Activated CD4-positive, CD25-positive, alpha-beta regulatory T cell (primary cell): ENCODE measurements at places on chromosomes 7 and 10.

DNA sequence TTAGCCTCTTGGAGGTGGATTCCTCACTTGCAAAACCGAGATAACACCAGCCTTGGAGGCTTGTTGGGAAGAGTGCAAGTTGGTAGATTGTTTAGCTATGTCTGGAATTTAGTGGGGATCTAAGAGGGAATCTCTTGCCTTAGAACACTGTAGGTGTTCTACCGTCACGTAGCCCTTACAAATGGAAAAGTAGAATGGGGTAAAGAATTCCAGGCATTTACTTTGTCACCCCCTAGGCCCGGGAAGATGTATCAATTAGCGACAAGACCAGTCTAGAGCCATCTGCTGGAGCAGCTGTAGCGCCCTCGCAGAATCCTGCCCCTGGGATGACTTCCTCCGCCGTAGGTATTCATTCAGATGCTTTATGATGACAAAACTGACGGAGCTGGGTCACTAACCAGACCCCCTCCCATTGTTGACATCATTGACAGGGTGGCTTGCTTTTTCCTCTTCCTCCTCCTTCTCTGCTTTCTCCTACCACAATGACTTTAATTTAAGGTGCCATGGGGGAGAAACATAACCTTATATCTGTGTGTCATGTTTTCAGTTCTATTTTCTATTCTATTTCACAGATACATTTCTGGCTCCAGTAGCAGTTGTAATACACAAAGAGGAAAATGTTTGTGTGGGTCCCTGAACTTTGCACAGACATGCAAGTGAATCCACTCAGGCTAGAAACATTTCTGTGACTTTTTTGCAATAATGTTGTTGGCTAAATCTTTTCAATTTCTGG is 262.6 kb upstream of the LYZL1 start:
- no peak for DNase-seq

GRCh38 chr10:120424198-120424464 is 32.9 kb upstream of the PLPP4 start:
- no peak for DNase-seq

GRCh38 chr7:51376420-51377092 is 59.9 kb upstream of the COBL start:
- DNase-seq, result no peak

- DNase-seq, result no peak
Observed at GRCh38 chr7:71937840-71938371, 474.2 kb downstream of the CALN1 start.

GRCh38 chr10:84177541-84178141 is 4.0 kb downstream of the GPR15LG start:
- no peak for DNase-seq

DNA sequence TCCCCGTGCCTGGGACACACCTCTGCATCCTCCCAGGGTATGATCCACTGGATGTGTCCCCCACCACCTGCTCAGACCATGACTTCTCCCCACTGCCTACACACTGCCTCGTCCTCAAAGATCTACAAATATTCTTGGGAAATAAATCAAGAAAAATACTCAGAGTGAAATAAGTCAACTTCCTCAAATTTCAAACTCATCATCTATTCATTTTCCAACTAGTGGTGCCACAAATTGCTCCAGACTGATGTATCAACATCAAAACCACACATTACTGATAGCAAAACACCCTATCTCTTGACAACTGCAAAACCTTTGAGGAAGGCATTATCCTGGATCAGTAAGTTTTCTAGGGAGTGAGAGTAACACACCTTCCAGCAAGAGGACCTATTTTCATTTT is 87.7 kb downstream of the GRB10 start:
- DNase-seq, result no peak

DNA sequence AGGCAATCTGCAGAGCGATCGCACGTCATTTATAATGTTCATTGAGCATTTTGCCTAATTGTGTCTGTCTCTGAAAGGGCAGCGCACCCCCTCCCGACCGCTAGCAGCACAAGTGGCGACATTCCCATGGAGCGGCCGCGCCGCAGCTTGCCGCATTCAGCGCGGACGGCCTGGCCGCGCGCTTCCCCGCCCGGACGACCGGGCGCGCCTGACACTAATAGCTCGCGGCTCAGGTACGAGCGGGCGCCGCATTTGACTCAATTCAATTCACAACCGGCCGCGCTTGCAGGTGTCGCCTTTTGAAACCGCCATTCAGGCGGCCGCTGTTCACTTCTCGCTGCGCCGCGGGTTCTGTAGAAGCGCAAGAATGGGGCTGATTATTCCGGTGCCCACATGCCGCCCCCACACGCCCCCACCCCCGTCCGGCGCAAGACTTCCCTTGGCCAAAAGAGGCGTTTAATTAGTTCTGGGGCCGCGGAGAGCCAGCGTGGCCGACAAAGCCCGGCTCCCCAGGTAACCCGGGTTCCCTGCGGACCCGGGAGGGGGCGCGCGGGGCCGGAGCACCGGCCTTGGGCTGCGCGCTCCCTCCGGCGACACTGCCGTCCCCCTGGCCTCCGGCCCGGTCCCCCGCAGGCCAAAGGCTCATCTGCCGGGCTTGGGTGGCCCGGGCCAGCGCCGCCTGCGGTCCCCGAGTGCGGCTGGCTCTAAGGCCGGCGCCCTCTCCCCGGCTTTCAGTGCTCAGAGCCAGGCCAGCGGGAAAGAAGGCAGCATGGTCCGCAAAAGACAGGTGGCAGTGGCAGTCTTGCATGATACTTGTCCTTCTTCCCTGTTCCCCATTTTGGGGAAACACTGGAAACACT is 18.7 kb upstream of the PTF1A start:
- no peak for DNase-seq

- no peak for DNase-seq
Observed at GRCh38 chr7:105256761-105257231, 131.9 kb downstream of the SRPK2 start.

DNA sequence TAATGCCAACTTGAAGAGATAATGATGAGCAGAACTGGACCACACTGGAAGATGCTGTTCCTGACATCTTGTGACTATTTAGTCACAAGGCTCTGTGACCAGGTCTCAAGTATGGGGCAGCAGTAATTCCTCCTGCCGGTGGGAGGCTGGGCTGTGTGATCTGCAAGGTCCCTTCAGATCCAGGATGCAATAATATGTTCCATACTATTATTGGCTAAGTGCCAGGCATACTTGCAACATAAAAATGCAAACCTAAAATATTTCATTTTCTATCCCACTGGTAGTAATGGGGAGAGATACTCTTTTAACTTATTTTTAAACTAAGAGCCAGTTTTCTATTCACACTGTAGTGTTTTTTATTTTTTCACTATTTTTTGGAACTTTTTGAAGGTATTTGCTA is 171.5 kb downstream of the CYP26A1 start:
- no peak for DNase-seq

DNA sequence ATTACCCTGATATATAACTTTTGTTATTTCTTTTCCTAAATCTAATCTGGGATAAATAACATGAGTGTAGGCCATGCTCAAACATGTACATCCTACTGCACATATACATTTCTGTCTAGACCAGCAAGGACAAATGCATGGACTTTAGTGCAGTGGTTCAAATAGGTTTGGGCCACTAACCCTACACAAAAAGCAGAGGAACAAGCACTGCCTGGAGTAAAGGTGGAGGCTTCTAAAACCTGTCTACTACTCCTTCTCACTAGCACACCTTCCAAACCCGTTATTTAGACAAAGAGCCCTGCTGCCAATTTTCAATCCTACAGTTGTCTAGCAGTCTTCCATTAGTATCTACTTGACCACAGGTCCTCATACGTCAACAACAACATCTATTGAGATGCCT is 34.8 kb downstream of the SGCE start:
- DNase-seq, result no peak

- no peak for DNase-seq
Observed at GRCh38 chr10:23914641-23915040, 294.3 kb upstream of the KIAA1217 start.

DNA sequence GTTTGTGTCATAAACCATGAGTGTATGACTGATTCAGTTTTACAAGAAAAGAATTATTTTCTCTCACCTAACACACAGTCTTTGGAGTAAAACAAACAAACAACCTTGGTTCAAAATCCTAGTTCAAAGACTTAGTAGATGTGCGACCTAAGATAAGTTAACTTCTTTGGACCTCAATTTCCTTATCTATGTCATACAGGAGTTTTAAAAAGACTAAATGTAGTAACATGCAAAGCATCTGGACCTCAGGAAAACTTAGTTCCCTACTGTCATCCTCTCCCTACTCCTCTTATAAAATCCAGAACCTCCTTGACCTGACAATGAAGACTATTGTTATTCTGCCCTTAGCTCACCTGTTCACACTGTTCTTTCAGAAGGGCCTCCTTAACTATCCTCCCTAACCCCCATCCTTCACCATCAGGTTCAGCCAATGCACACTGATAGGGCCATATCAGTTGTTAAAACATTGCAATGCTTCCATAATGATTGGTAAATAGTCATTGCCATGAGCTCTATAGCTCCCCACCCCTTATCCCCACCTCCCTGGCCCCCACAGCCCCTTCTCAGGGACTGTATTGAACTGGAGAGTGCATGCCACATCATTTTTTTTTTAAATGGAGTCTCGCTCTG is 28.8 kb upstream of the CCNJ start:
- DNase-seq, result no peak

- no peak for DNase-seq
Observed at GRCh38 chr7:93972029-93972725, 32.0 kb downstream of the BET1 start.

GRCh38 chr10:89301232-89301631 is 614 bp upstream of the IFIT2 start:
- no peak for DNase-seq

DNA sequence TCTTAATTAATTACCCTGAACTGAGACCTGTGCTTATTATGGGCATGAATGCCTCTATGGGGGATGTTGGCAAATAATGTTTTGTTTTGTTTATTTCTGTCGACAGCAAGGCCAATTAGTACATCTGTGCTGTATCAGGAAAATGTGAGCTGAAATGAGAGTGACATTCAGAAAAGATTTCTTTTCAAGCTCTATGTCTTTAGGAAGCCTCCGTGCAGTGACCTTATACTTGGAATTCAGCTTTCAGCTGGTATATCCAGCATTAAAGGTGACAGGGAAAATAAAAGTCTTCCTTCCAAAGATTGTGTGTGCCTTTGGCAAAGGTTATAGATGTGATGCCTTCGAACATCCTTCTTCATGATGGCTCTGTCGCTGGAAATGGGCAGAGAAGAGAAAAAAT is 1061.1 kb downstream of the SORCS3 start:
- no peak for DNase-seq

- DNase-seq, result no peak
Observed at GRCh38 chr7:117047496-117047895, 94.2 kb downstream of the ST7 start.

DNA sequence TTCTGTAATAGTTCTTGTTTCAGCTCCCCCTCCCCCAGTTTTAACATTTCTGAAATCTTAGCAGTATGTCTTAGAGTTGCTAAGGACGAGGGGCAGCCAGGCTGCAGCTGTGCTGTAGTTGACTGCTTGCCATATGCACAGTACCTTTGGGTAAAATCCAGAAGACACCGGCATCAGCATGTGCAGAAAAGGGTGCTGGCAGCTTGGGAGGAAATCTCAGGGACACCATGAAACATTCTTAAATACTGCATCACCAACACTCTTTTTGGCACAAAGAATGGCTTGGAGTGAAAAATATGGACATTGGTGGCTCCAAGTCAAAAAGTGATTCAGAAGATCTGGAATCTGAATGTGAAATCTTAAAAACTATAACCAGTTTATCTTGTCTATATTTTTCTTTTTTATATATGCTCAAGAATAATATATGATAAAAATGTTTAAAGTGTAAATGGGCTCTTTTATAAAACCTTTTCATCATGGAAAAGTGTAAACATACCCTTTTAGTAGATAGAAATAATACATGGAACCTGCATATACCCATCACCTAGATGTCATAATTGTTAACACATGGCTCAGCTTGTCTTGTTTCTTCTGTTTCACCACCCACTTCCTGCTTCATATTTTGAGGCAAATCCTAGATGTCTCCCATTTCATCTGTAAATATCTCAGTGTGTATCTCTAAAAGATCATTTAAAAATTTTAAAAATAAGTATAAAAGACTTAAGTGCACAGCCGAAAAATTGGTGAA is 34.4 kb upstream of the ARMS2 start:
- DNase-seq, result no peak

GRCh38 chr10:68154211-68154497 is 44.9 kb downstream of the MYPN start:
- no peak for DNase-seq

- peak; percentile 20 for DNase-seq
Observed at GRCh38 chr10:23344241-23344841, at the start of gene C10orf67. Gene C10orf67 (minus strand): TSS chr10:23344797. CDS start chr10:23344774, 23 bp downstream.

GRCh38 chr10:101859530-101859929 is 15.9 kb upstream of the KCNIP2 start:
- DNase-seq, result no peak

- DNase-seq, result no peak
Observed at GRCh38 chr10:71127773-71128172, 84.6 kb upstream of the UNC5B start.

GRCh38 chr7:57354195-57354594 is 95.8 kb upstream of the ZNF716 start:
- no peak for DNase-seq

GRCh38 chr7:10696064-10696463 is 277.6 kb upstream of the PHF14 start:
- no peak for DNase-seq

- DNase-seq, result no peak
Observed at GRCh38 chr7:79664884-79665676, 211.6 kb upstream of the MAGI2 start.

GRCh38 chr10:59748834-59749233 is 4.4 kb downstream of the MRLN start:
- DNase-seq, result no peak

DNA sequence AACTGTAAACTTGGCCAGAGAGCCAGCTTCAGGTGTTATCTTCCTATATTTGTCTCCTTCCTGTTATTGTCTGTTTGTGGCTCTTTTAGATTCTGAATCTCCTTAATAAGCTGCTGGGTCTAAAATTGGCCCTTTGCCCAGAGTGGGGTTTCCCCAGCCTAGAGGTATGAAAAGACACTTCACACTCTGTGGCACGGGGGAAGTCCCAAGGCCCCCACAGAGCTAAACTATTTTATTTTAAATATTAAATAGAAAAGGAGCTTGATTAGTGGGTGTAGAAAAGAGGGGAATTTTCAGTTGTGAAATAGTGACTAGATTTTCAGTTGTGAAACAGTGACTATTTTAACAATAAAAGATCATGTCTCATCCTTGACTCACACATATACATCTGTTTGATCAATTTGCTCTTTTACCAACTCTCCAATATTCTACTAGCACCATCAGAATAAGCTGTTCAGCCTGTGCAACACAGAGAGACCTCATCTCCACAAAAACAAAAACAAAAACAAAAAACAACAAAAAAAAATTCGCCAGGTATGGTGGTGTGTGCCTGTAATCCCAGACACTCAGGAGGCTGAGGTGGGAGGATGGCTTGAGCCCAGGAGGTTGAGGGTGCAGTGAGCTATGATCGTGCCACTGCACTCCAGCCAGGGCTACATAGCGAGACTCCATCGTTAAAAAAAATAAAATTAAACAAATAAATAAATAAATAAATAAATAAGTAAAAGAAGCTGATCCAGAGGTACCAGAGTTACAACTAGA is 24.9 kb upstream of the ADO start:
- peak; percentile 43 for DNase-seq

GRCh38 chr10:26355241-26355640 is 82.9 kb upstream of the APBB1IP start:
- DNase-seq, result no peak

GRCh38 chr7:95693551-95694333 is 78.6 kb upstream of the DYNC1I1 start:
- no peak for DNase-seq

- DNase-seq, result no peak
Observed at GRCh38 chr7:101102026-101102425, 16.7 kb downstream of the TRIM56 start.
